Activated naive CD4-positive, alpha-beta T cell treated with anti-CD3 and anti-CD28 coated beads for 36 hours (primary cell): ENCODE measurements at places on chromosomes 11 and 22. TPM values are rescaled to one million over a fixed set of nuclear protein-coding genes. Genes with fewer than 3 reads are reported as not detected.

Gene ENTHD1
- 0.81 TPM for total RNA-seq

Gene NAA40
- 10.3 TPM for total RNA-seq

Gene PRSS23
- total RNA-seq = 0.38 TPM

Gene MDK
- 4.6 TPM for total RNA-seq

Gene TRPT1
- total RNA-seq = 18.3 TPM

Gene PPP2R1B
- total RNA-seq = 36.7 TPM

Gene C11orf54
- total RNA-seq = 15.1 TPM

- H3K4me1 ChIP-seq = no peaks in the 10 kb centered on the region
- no peak for DNase-seq
- no peaks in the 10 kb centered on the region for H3K36me3 ChIP-seq
- H3K27me3 ChIP-seq = peaks cover 9% of the 10 kb centered on the region
- no peak overlapping the region for H3K4me3 ChIP-seq
These were observed 2.4 kb upstream of the PATE1 start for GRCh38 chr11:125743681-125744080.

GRCh38 chr11:41784513-41785335 is 325.3 kb upstream of the LRRC4C start:
- H3K27ac ChIP-seq = no peak overlapping the region
- H3K4me1 ChIP-seq = no peaks in the 10 kb centered on the region
- H3K27me3 ChIP-seq = no peaks in the 10 kb centered on the region
- H3K4me3 ChIP-seq = no peak overlapping the region
- DNase-seq = no peak

DNA sequence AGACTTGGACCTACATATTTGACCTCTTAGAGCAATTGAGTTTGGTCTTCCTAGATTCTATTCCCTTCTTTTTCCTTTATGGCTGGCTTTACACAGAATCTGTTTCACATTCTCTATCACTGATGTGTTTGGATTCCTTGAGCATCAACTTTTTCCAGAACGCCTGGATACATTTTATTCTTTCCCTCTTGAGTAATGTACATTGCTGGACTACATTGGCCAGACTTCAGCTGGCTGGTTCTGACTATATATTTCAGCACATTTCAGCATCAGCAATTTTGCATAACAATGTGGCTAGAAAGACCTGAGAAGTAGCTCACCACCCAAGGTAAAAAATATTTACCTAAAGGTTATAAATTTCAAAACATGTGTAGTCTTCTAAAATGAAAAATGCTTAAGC is 2198.2 kb upstream of the RAG2 start:
- H3K4me1 ChIP-seq = no peaks in the 10 kb centered on the region
- H3K4me3 ChIP-seq = no peak overlapping the region
- DNase-seq = no peak
- H3K36me3 ChIP-seq = no peaks in the 10 kb centered on the region

DNA sequence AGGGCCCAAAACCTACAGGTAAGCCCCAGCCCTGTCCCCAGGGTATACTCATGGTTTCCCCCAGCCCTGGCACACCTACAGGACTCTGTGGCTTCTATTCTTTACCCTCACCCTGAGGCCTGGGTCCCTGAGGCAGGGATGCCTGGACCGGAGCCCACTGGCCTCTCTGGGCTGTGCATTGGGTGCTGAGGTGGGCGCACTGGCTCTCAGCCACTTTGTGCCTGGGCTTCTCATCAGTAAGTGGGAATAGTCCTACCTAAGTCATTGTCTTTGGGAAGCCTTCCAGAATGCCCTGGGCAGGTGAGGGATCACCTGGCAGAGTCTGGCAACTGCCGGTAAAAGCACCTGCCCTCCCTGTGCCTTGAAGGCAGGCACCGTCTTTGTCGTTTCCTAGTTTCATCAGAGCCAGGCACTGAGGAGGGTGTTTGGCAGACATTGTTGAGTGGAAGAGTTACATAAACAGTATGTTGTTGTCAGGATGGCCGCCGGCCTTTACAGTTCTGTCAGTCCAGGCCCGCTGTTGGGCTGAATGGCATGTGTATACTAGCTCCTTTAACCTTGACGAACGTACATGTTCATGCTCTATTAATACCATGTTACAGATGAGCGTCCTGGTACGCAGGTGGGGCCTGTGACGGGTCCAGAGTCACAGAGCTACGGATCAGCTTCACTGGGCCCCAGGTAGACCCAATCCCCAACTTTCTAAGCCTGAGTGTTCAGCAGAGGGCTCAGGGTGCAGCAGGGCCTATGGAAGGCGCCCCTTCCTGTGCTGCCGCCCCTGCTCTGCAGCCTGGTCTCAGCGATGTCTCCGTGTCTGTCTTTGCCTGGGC is 23.0 kb downstream of the SHANK3 start:
- no peak overlapping the region for H3K4me3 ChIP-seq
- DNase-seq = no peak
- no peaks in the 10 kb centered on the region for H3K27me3 ChIP-seq
- no peaks in the 10 kb centered on the region for H3K36me3 ChIP-seq
- peaks cover 4% of the 10 kb centered on the region for H3K4me1 ChIP-seq
- no peak overlapping the region for H3K27ac ChIP-seq

- H3K4me3 ChIP-seq = no peak overlapping the region
- H3K36me3 ChIP-seq = no peaks in the 10 kb centered on the region
- DNase-seq = no peak
- H3K27ac ChIP-seq = no peak overlapping the region
- no peaks in the 10 kb centered on the region for H3K27me3 ChIP-seq
These were observed 64.0 kb downstream of the PARVA start for GRCh38 chr11:12441231-12441861.

- no peaks in the 10 kb centered on the region for H3K36me3 ChIP-seq
- no peak for DNase-seq
- H3K4me3 ChIP-seq = no peak overlapping the region
- no peaks in the 10 kb centered on the region for H3K4me1 ChIP-seq
- H3K27me3 ChIP-seq = no peaks in the 10 kb centered on the region
These were observed 156.5 kb downstream of the CEP164 start for GRCh38 chr11:117484156-117484555.

DNA sequence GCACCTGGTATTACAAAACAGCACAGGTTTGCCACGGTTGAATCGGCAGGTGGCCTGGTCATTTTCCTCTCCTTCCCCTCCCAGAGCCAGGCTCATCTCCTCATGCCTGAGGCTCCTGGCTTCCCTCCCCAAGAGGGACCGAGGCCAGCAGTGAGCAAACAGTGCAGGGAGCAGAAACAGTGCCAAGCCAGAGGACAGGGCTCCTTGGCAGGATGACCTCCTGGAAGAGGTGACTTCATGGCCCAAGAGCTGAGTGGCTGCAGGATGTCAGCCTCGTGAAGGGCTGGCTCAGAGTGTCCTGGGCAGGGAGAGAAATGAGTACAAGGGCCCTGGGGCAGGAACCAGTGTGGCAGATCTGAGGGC is 22.8 kb upstream of the PPFIA1 start:
- H3K4me3 ChIP-seq = no peak overlapping the region
- DNase-seq = no peak
- H3K4me1 ChIP-seq = peaks cover 7% of the 10 kb centered on the region
- H3K27ac ChIP-seq = no peak overlapping the region

- no peak for DNase-seq
- H3K4me3 ChIP-seq = no peak overlapping the region
- no peaks in the 10 kb centered on the region for H3K27me3 ChIP-seq
- no peak overlapping the region for H3K27ac ChIP-seq
- H3K4me1 ChIP-seq = peaks cover 6% of the 10 kb centered on the region
- no peaks in the 10 kb centered on the region for H3K36me3 ChIP-seq
These were observed 12.7 kb downstream of the LGALS12 start for GRCh38 chr11:63518548-63518947.

GRCh38 chr11:2516276-2517015 is 71.6 kb downstream of the KCNQ1 start:
- no peak overlapping the region for H3K27ac ChIP-seq
- no peaks in the 10 kb centered on the region for H3K36me3 ChIP-seq
- H3K27me3 ChIP-seq = no peaks in the 10 kb centered on the region
- DNase-seq = peak; percentile 1

- no peaks in the 10 kb centered on the region for H3K36me3 ChIP-seq
- H3K4me1 ChIP-seq = no peaks in the 10 kb centered on the region
- H3K4me3 ChIP-seq = no peak overlapping the region
These were observed 189.8 kb downstream of the KIRREL3 start for GRCh38 chr11:126810776-126811175.

- H3K4me1 ChIP-seq = peaks cover 43% of the 10 kb centered on the region
- peaks cover 2% of the 10 kb centered on the region for H3K36me3 ChIP-seq
- no peaks in the 10 kb centered on the region for H3K27me3 ChIP-seq
- H3K27ac ChIP-seq = no peak overlapping the region
These were observed 86.6 kb downstream of the DDX10 start for GRCh38 chr11:108751444-108751843.

GRCh38 chr11:121228851-121229250 is 63.7 kb upstream of the SC5D start:
- no peak overlapping the region for H3K4me3 ChIP-seq
- H3K27ac ChIP-seq = no peak overlapping the region
- H3K27me3 ChIP-seq = peaks cover 10% of the 10 kb centered on the region
- no peak for DNase-seq
- H3K36me3 ChIP-seq = no peaks in the 10 kb centered on the region

GRCh38 chr11:119288219-119288618 is 28.7 kb downstream of the MCAM start:
- no peak overlapping the region for H3K4me3 ChIP-seq
- H3K27me3 ChIP-seq = no peaks in the 10 kb centered on the region
- peaks cover 15% of the 10 kb centered on the region for H3K36me3 ChIP-seq
- no peak for DNase-seq
- H3K4me1 ChIP-seq = peaks cover 4% of the 10 kb centered on the region
- H3K27ac ChIP-seq = no peak overlapping the region

DNA sequence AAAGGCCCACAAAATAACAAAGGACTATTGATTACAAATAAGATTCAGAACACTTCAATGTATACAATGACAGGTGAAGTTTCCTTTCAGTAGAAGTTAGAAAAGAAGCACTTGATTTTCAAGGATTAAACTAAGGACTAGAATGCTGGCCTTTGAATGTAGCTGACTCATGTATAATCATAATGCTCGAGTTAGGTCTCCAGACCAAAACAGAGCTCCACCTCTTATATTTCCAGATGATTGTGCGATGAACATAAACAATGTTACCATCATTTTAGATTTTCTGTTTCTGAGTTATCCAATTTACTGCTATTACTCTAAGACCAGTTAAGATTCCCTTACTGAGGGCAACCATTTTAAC is 40.4 kb upstream of the RAPSN start:
- no peaks in the 10 kb centered on the region for H3K27me3 ChIP-seq
- H3K27ac ChIP-seq = peak overlapping the region; percentile 32
- H3K4me3 ChIP-seq = no peak overlapping the region
- H3K4me1 ChIP-seq = peaks cover 15% of the 10 kb centered on the region

DNA sequence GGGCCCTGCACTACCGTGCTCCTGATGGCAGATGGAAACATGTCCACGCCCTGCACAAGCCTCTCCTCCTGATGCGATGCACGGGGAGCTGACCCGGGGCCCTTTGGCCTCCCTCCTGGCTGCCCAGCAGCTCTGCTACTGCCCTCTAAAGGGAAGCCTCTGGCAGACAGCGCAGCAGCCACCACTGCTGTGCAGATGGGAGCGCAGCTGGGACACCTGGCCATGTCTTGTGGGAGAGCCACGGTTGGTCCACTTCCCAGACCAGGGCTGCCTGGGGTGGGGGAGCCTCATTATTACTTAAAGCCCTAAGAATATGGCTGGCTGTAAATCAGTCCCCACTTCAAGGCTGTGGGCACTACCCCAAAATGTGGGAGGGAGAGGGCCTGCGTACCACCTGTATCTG is 38.3 kb downstream of the TBX1 start:
- H3K27me3 ChIP-seq = no peaks in the 10 kb centered on the region
- no peak for DNase-seq
- H3K36me3 ChIP-seq = peaks cover 7% of the 10 kb centered on the region
- no peak overlapping the region for H3K4me3 ChIP-seq
- no peak overlapping the region for H3K27ac ChIP-seq

DNA sequence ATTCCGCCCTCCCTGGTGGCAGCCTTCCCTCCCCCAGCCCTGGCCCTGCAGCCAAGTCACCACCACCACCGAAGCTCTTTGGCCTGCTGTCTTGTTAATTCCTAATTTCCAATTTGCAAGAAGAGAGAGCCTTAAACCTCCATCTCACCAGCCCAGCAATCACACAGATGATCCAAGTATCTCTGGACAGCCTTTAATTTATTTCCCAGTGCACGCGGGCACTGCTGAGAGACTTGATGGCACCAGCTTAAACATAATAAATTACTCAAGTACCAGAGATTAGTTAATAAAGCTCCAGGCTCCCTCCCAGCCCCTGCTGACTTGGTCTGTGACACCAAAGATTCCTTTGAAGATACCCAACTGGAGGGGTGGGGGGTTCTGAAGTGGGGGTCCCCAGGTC is 494.7 kb downstream of the BUD13 start:
- no peaks in the 10 kb centered on the region for H3K36me3 ChIP-seq
- no peaks in the 10 kb centered on the region for H3K4me1 ChIP-seq
- H3K4me3 ChIP-seq = no peak overlapping the region

GRCh38 chr11:96197801-96198701 is 144.9 kb downstream of the MAML2 start:
- H3K27ac ChIP-seq = peak overlapping the region; percentile 85
- peaks cover 29% of the 10 kb centered on the region for H3K36me3 ChIP-seq
- H3K4me3 ChIP-seq = no peak overlapping the region
- H3K27me3 ChIP-seq = no peaks in the 10 kb centered on the region
- DNase-seq = no peak
- H3K4me1 ChIP-seq = peaks cover 88% of the 10 kb centered on the region

DNA sequence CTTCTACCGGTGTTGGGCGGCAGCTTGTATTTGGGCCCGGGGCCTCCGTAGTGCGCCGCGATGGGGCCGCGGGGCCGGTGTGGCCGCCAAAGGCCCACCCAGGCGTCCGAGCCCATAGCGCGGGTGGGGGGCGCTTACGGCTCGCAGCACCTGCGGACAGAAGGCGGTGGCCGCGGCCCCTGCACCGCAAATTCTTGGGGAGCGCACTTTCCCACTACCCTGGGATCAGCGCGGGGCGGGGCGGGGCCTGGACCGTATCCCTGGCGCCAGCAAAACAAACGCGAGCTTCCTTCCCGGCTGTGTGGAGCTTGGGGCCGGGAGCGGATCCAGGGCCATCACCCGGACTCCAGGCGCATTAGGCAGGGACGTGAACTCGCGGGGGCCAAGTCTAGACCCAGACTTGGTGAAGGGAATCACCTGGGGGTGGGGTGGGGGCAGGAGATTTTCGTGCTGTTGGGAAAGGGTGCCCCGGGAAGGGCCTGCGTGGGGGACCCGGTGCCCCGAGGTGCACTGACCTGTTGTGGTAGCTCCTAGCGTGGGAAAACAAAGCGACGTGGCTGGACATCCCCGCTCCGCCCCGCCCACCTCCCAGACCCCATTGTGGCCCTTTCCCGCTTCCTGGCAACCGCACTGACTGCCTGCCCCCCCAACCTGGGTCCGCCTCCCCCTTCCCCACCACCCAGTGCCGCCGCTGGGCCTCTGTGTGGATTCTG is 2.3 kb upstream of the TYMP start:
- no peaks in the 10 kb centered on the region for H3K27me3 ChIP-seq
- H3K27ac ChIP-seq = peak overlapping the region; percentile 99
- peak; percentile 40 for DNase-seq
- peak overlapping the region; percentile 92 for H3K4me3 ChIP-seq
- H3K4me1 ChIP-seq = peaks cover 50% of the 10 kb centered on the region
- H3K36me3 ChIP-seq = peaks cover 23% of the 10 kb centered on the region
